Fibroblast of villous mesenchyme (primary cell): ENCODE measurements at places on chromosomes 1 and 21.
A peak's percentile ranks its signal among the peaks of the same experiment; 100 is the strongest.

GRCh38 chr1:219310181-219310728, 136.6 kb downstream of the LYPLAL1 start:
- DNase-seq: no peak

- no peak for DNase-seq
Observed at GRCh38 chr1:45348020-45348419, 7.8 kb upstream of the MUTYH start.

DNA sequence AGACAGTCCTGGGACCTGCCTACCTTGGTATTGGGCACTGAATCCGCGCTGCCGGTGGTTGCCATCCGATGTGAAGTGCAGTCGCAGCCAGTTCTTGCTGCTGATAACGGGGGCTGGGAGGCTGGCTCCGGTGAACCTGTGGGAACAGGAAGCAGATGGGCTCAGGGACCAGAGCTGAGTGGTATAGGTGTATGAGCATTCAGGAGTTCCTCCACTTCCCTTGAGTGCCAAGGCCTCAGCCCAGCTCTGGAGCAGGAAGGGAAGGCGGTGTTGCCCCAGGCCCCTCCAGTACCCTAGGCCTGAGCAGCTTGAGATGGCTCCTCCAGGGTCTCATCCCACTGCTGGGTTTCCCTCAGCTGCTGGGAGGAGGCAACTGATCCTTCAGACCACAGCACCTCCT, 17.0 kb upstream of the HMGB4 start:
- DNase-seq: no peak

- peak; percentile 12 for DNase-seq
Observed at GRCh38 chr1:110508028-110508940, 10.7 kb downstream of the KCNA10 start.

DNA sequence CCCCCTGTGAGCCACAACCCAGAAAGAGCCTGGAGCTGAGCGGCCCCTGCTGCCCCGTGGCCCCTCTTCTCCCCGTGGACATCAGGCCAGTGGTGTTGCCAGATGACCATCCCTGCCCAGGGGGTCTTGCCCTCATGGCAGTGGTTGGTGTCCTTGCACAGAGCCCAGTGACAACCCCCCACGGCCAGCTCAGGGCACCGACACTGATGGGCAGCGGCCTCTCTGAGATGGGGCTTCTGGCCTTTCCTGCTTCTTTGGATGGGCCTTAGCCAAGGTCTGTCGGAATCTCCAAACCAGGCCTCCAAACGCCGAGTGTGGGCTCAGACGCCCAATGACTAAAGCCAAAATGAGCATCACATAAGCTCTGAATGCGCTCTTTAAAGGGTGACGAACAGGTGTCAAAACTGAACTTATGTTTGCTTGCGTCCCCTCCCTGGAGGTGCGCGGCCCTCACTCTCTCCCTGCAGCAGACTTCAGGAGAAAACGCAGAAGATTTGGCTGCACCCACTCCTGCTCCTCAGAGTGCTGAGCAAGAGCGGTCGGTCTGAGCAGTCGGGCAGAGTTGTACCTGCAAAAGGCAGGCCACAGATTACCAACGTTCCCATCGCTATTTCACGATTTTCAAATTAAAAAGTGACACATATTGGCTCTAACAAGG, 41.9 kb downstream of the UBE2G2 start:
- DNase-seq: no peak

GRCh38 chr1:77509051-77509492, 173.4 kb downstream of the ZZZ3 start:
- DNase-seq: peak; percentile 23

DNA sequence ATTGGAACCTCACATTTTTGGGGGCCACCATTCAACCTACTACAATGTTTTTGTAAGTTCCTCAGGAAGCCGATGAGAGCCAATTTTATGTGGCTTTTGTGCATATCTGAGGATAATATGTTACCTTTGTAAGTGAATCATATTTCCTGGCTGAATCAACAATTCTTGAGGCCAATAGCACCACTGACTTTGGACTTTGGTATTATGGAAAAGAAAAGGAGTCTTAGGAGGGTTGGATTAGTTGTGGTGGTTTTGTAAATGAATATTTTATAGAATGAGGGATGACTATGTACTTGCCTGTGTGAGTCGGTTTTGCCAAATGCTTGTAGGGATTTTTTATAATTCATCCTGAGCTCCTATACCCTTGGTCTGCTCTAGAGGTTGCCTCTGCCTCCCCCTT, 181.5 kb upstream of the HMGB4 start:
- no peak for DNase-seq

GRCh38 chr1:33819913-33820311, 44.0 kb upstream of the HMGB4 start:
- DNase-seq: peak; percentile 13

- no peak for DNase-seq
Observed at GRCh38 chr1:154527192-154527591, 25.0 kb upstream of the SHE start.

- peak; percentile 85 for DNase-seq
Observed at GRCh38 chr1:200802865-200803512, 64.3 kb downstream of the CAMSAP2 start.

GRCh38 chr1:17797478-17797877, 42.3 kb downstream of the ACTL8 start:
- DNase-seq: no peak

DNA sequence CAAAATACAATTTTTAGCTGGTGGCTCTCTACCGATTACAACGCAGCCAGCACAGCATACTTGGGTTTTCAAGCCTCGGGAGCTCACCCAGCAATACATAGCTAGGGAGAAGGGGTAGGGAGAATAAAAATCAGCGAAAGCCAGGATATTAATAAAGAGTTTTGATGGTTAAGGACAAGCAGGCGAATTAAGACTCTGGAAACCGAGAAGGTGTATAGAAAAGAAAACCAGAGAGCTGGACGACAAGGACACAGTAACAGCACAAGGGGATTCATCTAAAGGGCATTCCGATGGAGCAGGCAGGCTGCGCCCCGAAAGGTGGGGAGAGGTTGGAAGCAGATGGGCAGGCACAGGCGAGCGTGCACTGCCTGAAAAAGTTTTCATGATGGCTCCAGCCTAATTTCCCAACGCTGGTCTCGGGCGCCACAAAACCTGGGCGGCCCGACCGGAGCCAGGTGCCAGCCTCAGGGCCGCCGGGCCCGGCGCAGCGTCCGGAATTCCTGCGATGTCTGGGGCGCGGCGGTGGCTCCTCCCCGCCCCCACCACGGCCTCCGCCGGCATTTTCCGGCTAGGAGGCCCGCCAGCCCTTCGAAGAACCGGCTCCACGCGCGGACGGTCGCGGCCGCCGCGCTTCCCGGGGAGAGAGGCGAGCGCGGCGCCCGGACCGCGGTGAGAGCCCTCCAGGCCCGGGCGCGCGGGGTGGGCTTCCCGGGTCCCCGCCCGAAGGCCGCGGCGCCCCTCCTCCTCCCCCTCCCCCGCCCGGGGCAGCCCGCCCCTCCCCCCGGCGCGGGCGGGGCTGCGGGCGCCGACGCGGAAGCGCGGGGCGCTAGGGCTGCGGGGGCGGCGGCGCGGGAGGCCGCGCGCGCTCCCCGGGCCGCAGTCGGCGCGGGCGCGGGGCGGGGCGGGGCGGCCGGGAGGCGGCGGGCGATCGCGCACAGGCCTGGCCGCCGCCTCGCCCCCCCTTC, 774 bp upstream of the DYRK1A start:
- peak; percentile 63 for DNase-seq

GRCh38 chr1:225539069-225539468, 111.2 kb upstream of the LBR start:
- DNase-seq: no peak

DNA sequence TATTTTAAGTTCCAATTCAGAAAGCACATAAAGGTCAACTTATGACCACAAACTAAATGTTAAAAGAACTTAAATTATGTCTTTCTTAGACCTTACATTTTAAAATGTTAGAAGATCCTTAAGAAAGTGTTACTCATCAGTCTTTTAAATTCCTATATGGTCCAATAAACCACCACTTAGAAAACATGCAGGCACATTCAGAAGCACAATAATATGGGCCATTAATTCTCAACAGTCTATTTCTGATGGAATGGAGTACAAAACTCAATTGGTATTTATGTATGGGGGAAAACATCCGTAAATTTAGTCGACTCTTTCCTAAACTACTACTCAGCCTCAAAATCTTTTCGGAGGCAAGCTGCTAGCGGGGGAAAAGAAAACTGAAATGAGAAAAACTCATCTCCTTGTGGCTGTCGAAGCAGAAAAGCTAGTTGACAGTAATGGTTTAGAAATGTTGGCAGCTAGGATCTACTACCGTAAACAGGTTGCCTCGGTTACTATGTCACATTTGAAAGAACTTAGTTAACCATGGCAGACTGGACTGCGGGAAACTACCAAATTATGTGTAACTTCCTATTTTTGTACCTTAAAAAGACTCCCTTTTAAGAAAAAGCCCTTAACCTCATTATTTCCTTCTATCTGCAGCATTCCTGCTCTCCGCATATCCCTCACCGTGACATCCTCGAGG, 1.0 kb downstream of the TRMT1L start:
- peak; percentile 39 for DNase-seq

DNA sequence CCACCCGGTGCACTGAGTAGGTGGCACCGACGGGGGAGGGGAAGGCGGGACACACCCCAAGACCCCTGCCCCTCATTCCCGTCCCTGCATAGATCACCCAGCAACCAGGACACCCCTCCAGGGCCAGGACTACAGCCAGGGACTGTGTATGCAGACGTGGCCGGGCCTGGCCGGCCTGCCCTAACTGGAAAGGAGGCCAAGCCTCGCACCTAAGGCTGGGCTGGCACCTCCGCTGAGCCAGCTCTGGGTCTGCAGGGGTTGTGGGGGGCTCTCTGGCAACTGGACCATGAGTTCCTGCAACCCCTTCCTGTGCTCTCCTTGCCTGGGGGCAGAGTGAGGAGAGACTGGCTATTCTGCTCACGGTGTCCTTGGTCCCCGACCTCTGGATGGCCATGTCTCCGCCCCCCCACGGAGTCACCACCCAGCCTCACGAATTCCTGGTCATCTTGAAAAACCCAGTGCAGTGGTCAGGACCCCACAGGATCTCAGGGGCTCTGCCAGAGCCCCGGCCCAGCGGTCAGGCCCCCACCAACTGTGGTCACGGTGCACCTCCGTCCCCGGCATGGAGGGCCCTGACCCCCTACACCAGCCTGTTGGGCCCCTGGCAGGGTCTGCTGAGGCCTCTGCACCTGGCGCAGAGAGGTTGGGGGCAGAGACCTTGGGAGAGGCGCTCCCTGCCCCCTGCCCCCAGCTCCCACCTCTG, 1.1 kb upstream of the FNDC10 start:
- no peak for DNase-seq

GRCh38 chr1:234985516-234986294, 142.9 kb downstream of the TOMM20 start:
- no peak for DNase-seq

DNA sequence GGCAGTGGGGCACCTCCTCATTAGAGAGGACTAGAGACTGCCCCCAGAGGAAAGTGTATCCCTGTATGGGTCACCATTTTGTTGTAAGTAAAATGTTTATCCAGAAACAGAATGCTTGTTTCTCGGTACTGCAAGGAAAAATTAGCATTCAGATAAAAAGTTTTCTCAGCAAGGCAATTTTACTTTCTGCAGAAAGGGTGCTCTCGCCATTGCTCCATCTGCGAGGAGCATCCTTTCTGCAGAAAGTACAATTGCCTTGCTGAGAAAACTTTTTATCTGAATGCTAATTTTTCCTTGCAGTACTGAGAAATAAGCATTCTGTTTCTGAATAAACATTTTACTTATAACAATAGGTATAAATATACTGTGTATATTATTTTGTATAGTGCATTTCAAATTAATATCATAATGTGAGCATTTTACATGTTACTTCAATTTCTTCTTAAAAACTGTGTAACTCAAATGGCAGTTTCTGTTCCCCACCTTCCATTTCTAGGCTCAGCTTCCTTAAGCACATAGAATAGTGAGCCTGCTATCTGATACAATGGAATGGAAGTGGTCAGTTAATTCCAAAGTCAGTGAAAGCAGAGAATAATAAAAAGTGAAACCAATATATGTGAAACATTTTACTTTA, 76.5 kb upstream of the DESI2 start:
- no peak for DNase-seq

- DNase-seq: peak; percentile 64
Observed at GRCh38 chr1:222757646-222758268, 20.8 kb downstream of the FAM177B start.

GRCh38 chr1:212606395-212607205, 2.0 kb upstream of the ATF3 start:
- DNase-seq: no peak

DNA sequence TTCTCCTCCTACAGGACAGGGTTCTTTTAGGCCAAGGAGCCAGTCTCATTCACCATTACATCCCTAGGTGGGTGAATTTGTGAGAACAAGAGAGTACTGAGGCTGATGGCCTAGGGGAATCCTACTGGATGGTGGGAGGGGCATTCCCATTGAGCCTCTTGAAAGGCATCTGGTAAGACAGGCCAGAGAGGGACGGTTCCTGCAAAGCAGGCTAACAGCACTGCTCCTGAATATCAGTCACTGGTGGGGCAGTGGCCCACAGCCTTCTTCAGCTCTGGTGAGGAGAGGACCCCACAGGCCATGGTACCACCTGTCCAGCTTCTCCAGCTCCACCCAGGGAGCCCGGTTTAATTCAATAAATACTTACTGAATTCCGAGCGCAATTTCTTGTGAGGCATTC, 125.9 kb upstream of the EDN2 start:
- no peak for DNase-seq

- peak; percentile 59 for DNase-seq
Observed at GRCh38 chr1:28456078-28456477, 49.8 kb upstream of the RCC1 start.

DNA sequence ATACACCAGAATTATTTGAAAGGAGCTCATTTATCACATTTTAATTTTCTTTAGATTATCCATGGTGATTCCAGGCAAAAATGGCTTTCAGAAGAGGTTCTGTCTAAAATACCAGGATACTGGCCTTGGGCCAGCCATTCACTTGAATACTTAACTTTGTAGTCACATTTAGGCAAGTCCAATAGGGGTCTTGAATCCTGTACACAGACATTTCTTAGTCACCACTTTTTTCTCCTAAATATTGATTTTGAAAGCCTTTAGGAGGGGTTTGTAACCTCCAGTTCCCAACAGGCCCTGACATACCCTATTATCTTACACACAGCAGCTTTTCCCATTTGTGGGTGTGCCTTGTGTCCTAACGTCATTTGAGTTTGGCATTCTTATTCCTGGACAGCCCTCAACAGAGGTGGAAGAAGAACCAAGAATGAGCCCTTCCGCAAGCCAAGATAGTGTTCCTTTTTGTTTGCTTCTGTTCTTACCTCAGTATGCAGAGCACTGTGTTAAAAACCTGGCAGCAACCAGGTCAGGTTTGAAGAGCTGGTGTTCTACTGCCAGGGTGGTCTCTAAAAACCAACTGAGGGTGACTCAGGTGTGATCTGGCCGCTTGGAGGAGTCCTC, 19.5 kb downstream of the MAP3K7CL start:
- DNase-seq: no peak

DNA sequence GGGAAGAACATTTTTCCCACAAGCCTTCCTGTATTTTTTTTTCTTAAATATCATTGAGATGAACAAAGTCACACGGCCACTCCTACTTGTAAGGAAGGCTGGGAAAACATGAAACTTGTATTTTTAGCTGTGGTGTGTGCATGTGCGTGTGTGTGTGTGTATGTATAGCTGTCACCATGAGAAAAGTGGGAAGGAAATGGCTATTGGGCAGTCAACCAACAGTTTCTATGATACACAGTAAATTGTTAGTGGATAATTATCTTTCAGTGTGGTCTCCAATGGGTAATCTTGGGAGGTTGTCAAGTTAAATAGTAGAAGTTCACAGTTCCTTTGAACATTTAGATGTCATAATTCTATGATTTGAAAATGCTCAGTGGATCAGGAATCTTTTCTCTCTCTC, 132.7 kb upstream of the USP24 start:
- no peak for DNase-seq
